Testis (tissue), 5 donors: ENCODE measurements at places on chromosomes 7 and 10.
A peak's percentile ranks its signal among the peaks of the same experiment; 100 is the strongest.

DNA sequence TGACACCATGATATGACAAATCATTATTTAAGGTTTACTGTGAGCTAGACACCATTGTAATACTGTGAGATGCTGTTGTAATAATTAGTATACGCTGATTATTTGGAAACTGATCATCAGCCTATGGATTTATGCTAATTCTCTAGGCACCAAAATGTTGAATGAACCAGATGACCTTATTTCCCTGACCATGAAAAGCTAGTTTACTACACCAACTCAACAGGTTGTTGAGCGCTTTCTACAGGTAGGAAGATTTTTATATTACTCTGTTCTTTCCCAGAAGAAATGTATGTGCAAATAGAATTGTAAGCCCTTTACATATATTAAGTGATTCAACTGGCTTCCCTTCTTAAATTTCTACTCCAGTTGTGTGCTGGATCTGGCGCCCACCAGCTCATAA is 6.2 kb downstream of the NRP1 start:
- no peak for DNase-seq

DNA sequence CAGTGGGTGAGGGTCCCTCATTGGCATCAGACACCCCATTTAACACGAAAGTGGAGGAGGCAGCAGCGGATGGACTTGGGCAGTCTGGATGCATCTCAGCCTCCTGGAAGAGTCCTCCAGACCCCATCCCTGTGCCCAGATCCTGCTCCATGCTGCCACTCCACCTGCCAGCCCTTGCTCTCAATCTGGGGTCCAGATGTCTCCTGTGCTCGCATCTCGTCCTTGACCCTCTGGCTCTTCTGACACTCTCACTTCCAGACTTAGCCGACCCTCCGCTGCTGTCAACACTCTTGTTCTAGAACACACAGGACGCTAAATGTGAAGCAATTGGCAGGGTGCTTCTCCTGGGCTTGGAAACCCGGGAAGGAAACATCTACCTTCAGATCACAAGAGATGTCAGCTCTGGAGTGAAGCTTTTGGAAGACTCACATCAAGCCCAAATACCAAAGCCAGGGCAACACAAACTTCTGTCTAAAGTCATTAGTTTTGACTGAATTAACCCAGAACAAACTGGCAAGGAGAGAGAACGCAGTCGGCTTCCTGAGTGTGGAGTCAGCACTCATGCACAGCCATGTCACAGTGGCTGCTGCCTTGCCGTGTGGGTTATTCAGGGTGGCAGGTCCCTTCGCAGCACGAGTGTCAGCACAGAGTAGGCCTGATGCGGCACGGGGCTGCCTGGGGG is 379.1 kb downstream of the TCERG1L start:
- no peak for DNase-seq

DNA sequence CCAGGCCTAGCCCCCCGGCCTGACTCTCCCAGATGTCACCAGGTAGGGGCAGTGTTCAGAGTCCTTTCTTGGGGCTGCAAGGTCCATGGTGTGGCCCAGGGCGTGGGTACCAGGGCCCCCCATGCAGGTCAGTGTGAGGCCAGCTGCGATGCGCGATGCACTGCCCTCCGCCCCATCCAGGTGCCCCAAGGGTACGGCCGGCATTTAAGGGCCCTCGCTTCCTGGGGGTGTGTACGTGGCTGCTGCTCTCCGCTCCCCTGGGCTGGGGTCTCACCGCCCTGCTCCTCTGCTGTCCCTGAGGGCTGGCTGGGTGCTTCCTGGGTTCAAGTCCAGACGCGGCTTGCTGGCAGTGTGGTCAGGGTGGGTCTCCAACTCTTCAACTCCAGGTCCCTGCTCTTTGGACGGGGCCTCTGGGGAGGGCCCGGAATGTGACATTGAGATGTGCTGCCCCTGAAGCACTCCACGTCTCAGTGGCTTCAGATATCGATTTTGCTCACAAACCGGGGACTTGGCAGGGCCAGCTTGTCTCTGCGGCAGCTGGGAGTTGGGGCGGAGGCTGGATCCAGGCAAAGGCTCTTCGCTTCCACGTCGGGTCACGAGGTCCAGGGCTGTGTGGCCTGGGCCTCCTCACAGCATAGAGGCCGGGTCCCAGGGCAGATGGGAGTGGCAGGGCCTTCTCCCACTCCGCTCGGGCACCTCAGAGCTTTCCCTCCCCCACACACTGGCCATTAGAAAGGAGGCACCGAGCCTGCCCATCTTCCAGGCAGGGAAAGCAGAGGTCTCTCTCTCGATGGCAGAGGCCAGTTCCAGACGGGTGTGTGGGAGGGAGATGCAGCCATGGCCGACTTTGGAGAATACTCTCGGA is 93.2 kb downstream of the UNCX start:
- DNase-seq: no peak

- DNase-seq: no peak
Observed at GRCh38 chr7:138885383-138886147, 87.6 kb upstream of the ATP6V0A4 start.

DNA sequence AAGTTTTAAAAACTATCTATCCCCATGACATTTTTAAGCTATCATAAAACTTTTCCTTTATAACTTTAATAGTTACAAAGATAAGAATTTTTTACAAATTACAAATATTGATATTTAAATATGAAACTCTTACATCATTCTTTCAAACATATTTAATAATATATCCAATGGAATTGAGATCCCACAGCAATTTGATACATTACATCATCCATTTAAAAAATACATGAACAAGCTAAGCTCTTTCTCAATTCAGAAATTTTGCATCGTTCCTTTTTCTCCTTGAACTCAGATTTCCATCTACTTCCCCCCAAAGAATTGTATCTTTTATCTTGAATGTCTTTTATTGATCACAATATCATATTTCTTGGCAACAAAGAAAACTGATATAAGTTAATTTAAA is 118.4 kb upstream of the GLCCI1 start:
- no peak for DNase-seq

DNA sequence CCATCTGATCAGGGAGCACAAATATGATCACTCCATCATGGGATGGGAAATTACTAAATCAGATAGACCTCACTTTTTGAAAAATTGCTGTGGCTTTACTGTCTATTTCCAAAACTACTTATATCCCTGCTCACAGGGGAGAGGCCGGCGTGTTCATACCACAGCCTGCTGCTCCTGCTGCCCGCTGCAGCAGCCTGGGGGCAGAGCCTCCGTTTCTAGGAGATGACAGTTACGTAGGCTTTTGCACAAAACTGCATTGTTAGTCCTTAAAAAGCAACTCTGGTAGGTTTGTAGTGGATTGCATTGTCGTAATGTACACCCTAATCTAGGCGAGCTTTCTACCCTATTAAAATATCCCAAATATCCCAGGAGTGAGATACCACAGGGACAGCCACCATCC is 203.7 kb downstream of the EBF3 start:
- no peak for DNase-seq

- DNase-seq: peak; percentile 70
Observed at GRCh38 chr10:88389456-88389855, 193.7 kb downstream of the RNLS start.

- no peak for DNase-seq
Observed at GRCh38 chr10:91007655-91008054, 86.8 kb upstream of the ANKRD1 start.

DNA sequence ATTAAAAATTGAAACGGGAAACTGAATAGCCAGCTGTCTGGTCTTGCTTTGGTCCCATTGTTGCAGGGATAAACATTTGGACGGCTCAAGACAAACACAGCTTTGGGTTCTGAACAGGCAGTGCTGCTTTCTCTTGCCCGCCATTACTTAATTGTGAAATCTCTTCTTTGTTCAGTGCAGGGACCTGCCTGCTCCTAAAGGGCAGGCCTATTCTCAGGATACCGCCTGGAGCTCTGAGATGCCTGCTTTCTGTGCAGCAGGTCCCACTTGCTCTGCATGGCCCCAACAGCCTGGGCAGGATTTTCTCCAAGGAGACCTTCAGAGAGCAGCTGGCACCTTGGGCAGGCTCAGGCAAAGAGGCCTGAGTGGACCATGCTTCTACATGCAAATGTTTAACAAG is 237.6 kb downstream of the KCNMA1 start:
- no peak for DNase-seq

GRCh38 chr7:105806592-105807447 is 69.6 kb downstream of the ATXN7L1 start:
- DNase-seq: no peak

GRCh38 chr10:88071879-88072278 is 208.5 kb downstream of the PTEN start:
- no peak for DNase-seq

- no peak for DNase-seq
Observed at GRCh38 chr7:19235680-19236079, 90.5 kb upstream of the FERD3L start.

DNA sequence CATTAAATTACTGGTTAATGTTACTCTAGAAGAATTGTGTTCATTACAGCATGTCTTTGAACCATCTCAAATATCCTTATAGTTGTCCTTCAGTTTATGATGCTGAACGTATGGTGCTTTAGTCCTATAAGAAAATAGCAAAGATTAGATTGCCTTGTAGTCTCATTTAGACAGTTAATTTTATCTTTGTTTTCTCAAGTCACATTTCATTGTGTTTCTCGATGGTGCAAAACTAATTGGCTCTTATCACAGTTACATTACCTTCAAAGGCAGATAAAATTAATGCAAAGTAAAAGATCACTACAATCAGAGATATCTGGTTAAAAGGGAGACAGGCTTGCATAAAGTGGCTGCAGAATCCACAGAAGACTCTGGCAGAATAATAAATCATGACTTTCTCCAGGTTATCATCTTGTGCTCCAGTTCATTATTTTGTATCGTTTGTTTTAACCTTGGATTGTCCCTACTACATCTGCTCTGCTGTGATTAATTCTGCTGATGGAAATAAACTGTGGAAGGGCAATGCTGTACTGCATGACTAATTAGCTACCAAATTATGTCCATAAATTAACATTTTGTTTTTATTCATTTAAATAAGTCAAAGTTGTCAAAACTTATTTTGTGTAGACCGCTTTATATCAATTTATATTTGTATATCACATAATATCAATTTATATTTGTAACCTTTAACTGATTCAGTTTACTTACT is 24.2 kb downstream of the PRPS1L1 start:
- no peak for DNase-seq

DNA sequence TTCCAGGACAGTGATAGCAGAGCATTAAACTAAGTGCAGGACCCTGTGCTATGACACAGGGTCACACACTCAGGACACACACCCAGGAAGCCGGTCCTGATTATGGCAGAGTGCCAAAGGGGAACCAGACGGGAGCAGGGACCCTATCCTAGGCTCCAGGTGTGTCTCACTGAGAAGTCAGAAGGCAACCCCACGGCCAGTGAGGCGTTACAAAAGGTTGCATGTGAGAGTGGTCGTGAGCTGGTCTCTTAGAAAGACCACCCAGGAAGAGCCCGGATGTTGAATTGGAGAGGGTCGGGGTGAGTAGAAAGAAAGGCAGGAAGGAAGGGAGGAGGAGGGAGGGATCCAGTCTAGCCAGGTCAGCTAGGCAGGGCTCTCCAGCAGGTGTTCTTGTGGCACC is 31.0 kb downstream of the FRMPD2 start:
- DNase-seq: no peak

GRCh38 chr7:155653803-155654202 is 9.3 kb downstream of the RBM33 start:
- DNase-seq: no peak

DNA sequence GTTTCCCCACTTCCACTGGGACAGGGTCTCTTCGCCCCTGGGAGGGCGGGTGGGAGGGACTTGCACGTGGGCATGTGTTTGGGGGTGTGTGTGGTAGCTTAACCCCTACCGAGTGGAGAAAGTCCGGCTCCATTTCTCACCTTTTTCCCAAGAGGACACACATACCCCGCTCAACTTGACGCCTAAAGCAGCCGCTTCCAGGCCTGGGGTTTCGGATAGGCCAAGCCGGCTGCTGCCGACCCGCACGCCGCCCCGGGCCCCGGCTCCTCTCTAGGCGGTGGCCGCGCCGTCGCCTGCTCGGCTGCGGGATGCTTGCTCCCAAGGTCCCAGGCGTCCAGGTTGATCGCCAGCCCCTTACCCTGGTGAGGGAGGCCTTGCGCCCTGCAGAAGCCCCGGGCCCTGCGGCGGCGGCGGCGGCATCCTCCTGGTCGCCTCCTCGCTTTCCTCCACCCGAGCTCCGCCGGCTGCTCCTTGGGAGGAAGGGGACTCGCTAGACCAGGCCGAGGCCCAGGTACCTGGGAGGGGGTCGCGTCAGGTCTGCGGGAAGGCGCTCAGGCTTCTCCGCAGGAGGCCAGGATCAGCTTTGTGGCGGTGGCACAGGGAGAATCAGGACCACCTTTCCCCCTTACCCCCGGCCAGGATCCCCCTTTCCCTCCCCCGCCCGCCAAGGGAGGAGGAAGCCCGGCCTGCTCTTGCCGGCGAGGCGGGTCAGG is 3.2 kb upstream of the GATA3 start:
- no peak for DNase-seq

GRCh38 chr7:100087055-100087750 is 1.6 kb upstream of the COPS6 start:
- DNase-seq: no peak

DNA sequence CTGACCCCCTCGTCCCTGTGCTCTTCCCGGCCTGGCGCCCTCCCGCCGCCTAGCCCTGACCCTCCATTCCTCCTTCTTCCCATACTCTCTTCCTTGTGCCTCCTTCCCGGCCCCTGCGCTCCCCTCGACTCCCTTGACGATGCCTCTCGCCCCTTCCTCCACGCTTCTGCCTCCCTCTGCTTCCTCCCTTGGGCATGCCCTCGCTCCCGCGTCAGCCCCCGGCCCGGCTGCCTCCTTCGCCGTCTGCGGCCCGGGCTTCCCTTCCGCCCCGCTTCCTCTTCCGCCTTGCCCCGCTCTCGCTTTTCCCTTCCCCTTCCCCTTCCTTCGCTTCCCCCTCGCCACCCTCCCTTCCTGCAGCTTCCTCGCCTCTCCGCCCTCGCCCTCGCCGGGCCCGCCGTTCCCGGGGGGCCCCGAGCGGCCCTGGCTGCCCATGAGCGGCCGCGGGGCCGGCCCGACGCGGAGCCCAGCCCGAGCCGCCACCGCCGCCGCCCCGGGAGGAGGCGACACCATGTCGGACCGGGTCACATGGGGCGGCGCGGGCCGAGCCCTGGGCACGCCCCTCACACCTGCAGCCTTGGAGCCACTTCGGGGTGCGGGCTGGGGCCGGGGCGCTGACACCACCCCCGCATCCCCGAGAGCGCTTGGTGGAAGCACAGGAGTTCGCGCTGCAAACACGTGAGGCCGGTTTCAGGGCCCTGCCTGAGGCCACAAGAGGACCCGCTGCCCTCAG is at the start of gene FBXW4:
Gene FBXW4 (minus strand): TSS at position 497 of the 730 bp plus-strand sequence. CDS start 65 bp downstream, at position 432.
- DNase-seq: peak; percentile 65

- no peak for DNase-seq
Observed at GRCh38 chr10:117169480-117169879, 27.8 kb upstream of the KCNK18 start.

- no peak for DNase-seq
Observed at GRCh38 chr10:129033790-129034272, 433.2 kb upstream of the MGMT start.
